Right hindlimb (tissue), 1 donor: ENCODE measurements at places on chromosomes 5 and 9.

DNA sequence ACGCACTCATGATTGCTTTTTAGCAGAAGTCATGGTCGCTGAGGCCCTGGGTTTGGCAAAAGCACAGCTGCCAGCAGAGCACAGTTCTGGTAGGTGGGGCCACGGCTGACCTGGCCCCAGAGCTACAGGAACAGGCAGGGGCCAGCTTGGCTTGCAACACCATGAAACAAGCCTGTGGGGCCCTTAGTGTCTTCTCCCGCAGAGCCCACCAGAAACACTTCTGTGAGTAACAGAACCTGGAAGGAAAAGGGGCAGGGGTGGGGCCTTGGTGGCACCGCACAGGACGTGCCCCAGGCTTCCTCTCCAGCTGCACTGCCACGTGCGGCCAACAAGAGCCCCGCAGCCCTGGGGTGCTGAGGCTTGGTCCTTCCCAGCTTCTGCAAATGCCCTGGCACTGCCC, 4.8 kb downstream of the ASB6 start:
- DNase-seq, result no peak

GRCh38 chr5:95925939-95926338, 35.7 kb downstream of the ELL2 start:
- DNase-seq, result no peak

- no peak for DNase-seq
Measured at GRCh38 chr5:174614500-174615135, 109.8 kb upstream of the MSX2 start.

DNA sequence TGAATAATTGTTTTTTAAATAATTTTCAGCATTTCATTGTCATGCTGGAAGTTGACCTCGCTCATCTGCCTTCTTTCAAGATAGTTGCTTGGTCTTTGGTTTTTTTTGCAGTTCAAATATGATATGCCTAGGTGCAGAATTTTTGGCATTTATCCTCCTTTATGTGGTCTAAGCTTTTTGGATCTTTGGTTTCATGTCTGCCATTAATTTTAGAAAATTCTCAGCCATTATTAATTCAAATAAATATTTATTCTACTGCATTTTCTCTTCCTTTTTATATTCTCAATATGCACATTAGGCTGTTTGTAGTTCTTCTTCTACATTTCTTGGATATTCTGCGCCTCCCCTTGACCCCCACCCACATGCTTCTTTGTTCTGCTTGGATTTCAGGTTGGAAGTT, 63.6 kb downstream of the PHF2 start:
- DNase-seq, result no peak

DNA sequence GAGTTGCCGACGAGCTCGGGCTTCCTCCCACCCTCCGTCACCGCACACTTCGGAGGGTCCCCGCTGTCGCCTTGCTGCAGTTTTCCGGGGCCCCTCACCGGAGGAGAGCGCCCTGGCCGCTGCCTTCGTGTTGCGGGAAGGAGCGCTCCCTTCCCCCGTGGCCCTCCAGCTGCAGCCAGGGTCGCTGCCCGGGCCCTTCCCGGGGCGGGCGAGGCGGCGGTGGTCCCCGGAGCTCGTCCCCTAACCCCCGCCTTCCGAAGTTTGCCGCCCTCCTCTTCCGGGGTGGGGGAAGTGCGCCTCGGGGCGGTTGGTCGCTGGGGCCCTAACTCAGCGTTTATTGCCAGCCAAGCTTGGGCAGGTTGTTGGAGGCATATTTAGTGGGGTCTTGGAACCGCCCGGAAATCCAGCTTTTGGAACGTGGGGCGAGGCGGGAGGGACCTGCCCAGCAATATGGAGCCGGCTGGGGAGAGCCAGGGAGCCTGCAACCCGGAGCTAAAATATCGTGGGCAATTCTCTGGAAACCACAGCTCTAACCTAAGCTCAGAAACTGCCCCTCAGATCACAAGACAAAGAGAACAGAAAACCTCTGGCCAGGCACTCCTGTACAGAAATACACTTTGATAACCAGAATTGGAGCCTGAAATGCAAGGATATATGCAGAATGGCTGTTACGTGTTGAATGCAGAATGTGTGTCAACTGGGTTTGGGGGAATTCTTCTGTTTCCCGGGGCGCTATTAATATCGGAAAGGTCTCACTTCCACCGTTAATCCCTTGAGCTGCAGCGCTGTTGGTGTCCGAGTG, 890 bp downstream of the PIK3R1 start:
- DNase-seq, result peak; percentile 76

DNA sequence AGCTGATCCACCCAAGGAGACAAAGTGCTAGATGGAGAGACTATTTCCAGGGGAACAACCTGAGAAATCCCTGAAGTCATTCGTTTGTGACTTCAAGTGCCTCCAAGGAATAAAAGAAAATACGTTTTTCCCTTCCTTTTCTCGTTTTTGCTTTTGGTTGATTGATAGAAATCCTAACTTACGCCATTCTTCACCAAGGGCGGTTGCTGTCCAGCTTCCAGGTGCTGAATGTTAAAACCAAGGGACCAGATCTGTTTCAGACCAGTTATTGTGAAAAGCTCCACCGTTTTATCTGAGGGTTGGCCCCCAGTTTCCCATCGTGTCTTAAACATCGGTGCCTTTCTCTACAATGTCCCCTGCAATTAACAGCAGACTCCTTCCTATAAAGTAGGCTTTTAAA, 600.7 kb upstream of the SGCD start:
- DNase-seq, result peak; percentile 40

DNA sequence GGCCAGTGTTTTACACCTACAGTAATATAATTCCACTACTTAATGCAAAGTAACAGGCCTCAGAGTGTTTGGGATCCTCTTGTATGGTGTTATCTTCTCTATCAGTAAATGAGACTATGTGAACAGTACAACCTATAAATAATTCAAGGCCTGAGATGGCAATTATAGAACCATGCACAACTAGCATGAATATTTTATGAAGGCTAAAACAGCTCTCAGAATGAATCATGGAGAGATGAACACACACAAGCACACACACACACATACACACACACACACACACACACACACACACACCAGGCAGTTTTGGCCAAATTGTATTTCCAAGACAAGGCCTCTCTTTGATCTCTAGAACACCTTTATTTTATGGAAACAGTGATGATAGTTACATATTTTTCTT, 224.9 kb downstream of the EBF1 start:
- no peak for DNase-seq

GRCh38 chr5:136185974-136186665, 6.8 kb downstream of the SMIM32 start:
- no peak for DNase-seq

GRCh38 chr5:80704221-80704620, 49.4 kb upstream of the DHFR start:
- DNase-seq, result no peak

GRCh38 chr9:99008203-99008602, 64.5 kb downstream of the COL15A1 start:
- no peak for DNase-seq

DNA sequence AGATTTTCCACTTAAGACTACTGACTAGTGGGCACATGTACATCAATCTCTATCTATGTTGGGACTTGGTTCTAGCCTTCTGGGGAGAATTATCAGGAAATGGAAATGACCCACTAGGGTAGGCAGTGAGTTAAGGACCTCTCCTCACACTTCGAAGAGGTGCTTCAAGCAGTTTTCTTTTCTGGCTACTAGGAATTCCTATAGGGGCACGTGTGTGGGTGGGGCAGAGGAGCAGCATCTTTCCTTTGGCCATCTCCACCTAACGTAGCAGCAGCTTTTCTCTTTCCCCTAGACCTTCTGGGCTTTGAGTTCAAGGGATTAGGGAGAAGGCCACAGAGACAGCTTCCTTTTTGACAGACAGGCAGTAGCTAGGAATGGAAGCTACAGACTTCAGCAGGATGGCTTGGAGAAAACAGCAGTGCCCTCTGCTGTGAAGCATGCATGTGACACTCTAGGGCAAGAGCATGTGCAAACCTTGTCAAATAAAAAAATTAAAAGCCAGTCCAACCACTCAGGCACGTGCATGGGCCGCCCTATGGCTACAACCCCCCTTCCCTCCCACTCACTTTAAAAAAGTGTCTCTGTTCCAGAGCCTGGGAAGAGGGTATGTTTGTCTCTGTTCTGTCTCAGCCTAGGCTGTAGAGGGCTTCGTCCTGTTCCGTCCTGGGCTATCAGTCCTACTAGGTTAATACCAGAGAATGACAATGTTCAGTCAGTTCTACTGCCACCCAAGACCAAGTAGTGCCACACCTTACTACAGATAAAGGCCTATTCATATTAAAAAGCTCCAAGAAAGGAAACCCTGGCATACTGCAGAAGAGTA, 8.7 kb upstream of the GFRA3 start:
- DNase-seq, result peak; percentile 34

GRCh38 chr9:135994501-135995192, 33.5 kb upstream of the UBAC1 start:
- DNase-seq, result no peak

DNA sequence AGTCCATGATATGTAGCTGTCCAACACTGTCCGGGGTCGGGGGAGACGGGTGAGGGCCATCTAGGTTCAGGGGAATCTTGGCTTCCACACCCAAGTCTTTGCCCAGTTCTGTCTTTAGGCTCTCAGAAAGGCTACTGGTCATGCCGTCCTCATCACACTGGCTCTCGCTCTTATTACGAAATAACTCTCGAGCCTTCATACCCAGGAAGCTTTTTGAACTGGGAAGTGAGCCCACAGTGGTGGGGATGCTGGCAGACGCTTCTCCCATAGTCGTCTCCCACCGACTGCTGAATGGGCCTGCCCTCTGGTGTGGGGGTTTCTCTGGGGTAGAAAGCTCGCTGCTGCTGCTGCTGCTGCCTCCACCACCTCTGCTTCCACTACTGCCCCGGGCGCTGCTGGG, 17.6 kb downstream of the SPACA9 start:
- no peak for DNase-seq

DNA sequence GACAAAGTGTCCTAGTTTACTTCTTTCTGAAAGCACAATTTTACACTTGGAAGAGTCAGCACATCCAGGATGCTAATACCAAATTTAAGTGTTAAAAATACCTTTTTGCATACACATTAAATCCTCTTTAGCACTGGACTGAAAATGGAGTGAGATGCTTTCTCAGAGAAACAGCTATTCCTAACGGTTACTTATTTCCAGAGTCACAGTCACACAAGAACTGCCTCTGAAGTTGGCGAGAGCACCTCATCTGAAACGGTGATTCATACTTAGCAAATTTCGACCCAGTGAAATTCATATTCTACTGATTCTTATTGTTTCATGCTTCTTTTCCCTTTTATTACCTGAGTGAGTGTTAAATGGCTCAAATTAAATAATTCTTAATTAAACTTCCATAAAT, 12.2 kb downstream of the CDH18 start:
- DNase-seq, result no peak

- DNase-seq, result peak; percentile 3
Measured at GRCh38 chr5:175697846-175698245, 40.0 kb downstream of the HRH2 start.

DNA sequence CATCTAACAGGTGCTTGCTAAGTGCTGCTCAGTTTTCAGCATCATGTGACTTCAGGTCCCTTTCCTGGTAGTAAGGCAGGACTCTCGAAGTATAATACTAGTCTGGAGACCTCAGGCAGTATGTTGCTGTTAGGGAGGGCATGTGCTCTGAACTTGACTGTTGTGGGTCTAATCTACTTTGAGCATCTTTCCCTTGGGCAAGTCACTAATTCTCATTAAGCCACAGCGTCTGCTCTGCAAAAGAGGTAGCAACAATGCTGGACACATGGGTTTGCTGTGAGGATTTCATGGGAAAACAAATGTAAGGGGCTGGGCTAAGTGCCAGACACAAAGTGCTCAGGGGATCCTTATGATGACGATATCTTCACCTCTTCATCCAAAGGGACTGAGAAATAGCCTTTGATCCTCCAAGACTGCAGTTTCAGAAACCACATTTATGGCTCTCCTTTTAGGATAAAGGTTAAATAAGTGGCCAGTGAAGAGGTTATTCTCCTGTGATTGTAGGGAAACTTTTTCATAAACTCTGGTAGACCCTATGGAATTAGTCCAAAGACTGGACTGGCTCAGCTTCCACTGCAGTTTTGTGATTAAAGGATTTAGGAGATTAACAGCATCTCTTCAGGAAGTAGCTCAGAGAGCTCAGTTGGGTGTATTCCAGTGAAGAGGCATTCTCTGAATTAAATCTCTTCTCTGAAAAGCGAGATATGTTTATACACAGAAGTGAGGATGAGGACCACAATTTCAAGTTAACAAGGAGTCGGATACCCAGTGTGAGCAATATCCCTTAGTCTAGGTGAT, 216.6 kb downstream of the SGCD start:
- peak; percentile 28 for DNase-seq

GRCh38 chr9:115849679-115850412, 303.7 kb upstream of the PAPPA start:
- no peak for DNase-seq

- DNase-seq, result no peak
Measured at GRCh38 chr5:172511952-172512351, 57.6 kb upstream of the SH3PXD2B start.

- DNase-seq, result no peak
Measured at GRCh38 chr5:175624316-175624715, 33.6 kb upstream of the HRH2 start.

- no peak for DNase-seq
Measured at GRCh38 chr5:126619781-126620180, 19.0 kb downstream of the PHAX start.

GRCh38 chr9:99030092-99030511, 74.8 kb upstream of the TGFBR1 start:
- no peak for DNase-seq

GRCh38 chr5:156681265-156681664, 168.8 kb upstream of the PPP1R2B start:
- peak; percentile 43 for DNase-seq

GRCh38 chr9:130448035-130448624, 3.4 kb downstream of the ASS1 start:
- no peak for DNase-seq

GRCh38 chr5:33235824-33236223, 204.9 kb upstream of the TARS1 start:
- no peak for DNase-seq

DNA sequence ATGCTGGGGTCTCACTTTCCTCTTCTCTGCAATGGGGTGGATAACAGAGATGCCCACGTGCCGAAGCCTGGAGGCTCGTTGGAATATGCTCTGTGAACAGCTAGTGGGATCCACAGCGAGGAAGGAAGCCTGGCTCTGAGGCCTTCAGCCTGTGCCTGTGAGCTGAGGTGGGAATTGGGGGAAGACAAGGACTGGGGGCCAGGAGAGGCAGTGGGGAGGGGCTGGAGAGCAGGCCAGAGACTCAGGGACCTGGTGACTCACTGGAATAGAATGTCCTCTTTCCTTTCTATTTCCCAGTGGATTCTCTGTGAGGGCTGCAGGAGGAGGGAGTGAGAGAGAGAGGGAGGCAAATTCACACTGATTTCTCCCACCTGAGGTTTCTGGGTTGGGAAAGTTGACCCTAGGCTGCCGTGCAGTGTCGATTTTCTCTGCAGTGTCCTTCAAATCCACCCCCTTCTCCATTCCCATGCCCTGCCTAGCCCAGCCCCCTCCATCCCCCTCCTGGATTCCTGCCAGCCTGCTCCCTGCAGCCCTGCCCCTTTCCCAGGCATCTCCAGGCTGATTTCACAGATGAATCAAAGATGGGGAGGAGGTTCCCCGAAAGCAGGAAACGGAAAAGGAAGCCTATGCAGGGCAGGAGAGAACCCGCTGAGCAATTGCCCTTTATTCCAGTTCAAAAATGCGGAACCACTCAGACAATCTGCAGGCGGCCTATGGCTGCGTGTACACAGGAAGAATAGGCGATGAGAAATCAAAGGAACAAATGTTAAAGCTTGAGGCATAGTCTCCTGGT, 1.4 kb upstream of the SPAAR start:
- DNase-seq, result peak; percentile 87
